ENCODE measurements at places on chromosomes 11 and 22.

- DNase-seq: no peak
Measured at GRCh38 chr22:28923826-28924732, 40.7 kb downstream of the ZNRF3 start.

GRCh38 chr22:17997456-17997855 lies 26.9 kb downstream of the MICAL3 start:
- DNase-seq: no peak

GRCh38 chr22:47205081-47205491 lies 442.6 kb downstream of the TBC1D22A start:
- no peak for DNase-seq

DNA sequence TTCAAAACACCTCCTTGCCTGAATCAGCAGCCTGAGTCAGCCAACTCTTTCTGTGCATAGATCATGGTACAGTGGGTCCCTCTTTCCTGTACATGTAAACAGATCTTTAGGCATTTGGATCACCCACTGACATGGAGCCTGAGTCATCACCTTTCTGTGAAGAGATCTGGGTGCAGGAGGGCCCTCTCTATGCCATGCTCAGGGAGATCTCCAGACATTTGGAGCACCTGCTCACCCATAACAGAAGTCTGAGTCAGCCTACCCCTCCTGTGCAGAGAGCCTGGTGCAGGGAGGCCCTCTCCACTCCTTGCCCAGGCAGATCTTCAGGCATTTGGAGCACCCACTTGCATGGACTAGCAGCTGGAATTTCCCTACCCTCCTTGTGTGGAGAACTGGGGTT lies 56.2 kb upstream of the GLYAT start:
- no peak for DNase-seq
